ENCODE measurements at places on chromosomes 3 and 15. TPM values are rescaled to one million over a fixed set of nuclear protein-coding genes. Genes with fewer than 3 reads are reported as not detected.
A peak's percentile ranks its signal among the peaks of the same experiment; 100 is the strongest.

GRCh38 chr3:17292556-17292955 lies 407.8 kb downstream of the PLCL2 start:
- DNase-seq: no peak
- H3K36me3 ChIP-seq: no peaks in the 10 kb centered on the region
- H3K4me1 ChIP-seq: no peaks in the 10 kb centered on the region
- no peaks in the 10 kb centered on the region for H3K27me3 ChIP-seq

Gene SLC28A1
- total RNA-seq: not detected

Gene GRK7
- 0.98 TPM for total RNA-seq

Gene HERC2
- total RNA-seq: 45.2 TPM

Gene DUOXA2
- 1.5 TPM for total RNA-seq

DNA sequence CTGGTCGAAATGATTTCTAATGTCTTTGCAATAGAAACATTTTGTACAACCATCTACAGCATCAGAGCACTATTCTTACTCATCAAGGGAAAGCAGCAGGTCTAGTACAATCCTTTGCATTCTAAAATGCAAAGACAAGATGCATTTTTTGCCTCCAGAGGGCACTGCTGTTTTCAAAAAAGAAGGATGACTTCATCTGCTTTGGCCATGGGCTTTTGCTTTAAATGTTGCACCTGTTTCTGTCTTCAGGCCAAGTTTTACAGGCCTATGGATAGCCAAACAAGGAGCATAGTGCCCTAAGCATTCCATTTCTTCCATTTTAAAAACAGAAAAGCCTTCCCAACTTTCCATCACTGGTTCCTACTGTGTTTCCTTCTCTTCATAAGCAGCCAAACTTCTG lies 3.4 kb downstream of the PARP9 start:
- H3K36me3 ChIP-seq: peaks cover 18% of the 10 kb centered on the region
- no peak overlapping the region for H3K4me3 ChIP-seq
- no peak overlapping the region for H3K27ac ChIP-seq

DNA sequence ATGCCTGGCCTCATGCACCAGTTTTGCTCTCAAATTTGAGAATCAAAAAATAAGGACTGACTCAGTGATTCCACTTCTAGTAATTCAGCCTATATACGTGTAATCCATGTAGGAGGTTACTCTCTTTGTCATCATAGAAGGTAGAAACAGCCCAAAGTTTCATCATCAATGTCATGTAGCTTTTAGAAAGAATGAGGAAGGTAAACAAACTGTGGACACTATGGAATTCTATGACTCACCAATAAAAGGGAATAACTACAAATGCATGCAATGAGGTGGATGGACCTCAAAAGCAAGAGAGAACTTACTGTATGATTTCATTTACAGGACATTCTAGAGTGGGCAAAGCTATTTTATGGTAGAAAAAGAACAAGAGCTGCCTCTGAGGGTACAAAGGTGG lies 93.2 kb upstream of the LRIG1 start:
- no peaks in the 10 kb centered on the region for H3K27me3 ChIP-seq
- H3K4me3 ChIP-seq: no peak overlapping the region
- H3K4me1 ChIP-seq: no peaks in the 10 kb centered on the region
- H3K27ac ChIP-seq: no peak overlapping the region
- no peak for DNase-seq

- H3K4me1 ChIP-seq: no peaks in the 10 kb centered on the region
- DNase-seq: no peak
- H3K27ac ChIP-seq: no peak overlapping the region
- H3K27me3 ChIP-seq: no peaks in the 10 kb centered on the region
- no peaks in the 10 kb centered on the region for H3K36me3 ChIP-seq
Observed at GRCh38 chr3:70276901-70277300, 35.5 kb downstream of the MDFIC2 start.

Gene AP3B2
- 3.7 TPM for total RNA-seq

Gene GP5
- not detected for total RNA-seq

GRCh38 chr15:76340198-76340802 lies 3.7 kb downstream of the ISL2 start:
- H3K27me3 ChIP-seq: peaks cover 9% of the 10 kb centered on the region
- no peak for DNase-seq
- no peaks in the 10 kb centered on the region for H3K36me3 ChIP-seq
- H3K27ac ChIP-seq: peak overlapping the region; percentile 59

Gene TPRG1
- total RNA-seq: 21.6 TPM

Gene C3orf49
- total RNA-seq: not detected

GRCh38 chr3:170953736-170954135 lies 45.3 kb upstream of the EIF5A2 start:
- no peaks in the 10 kb centered on the region for H3K27me3 ChIP-seq
- no peaks in the 10 kb centered on the region for H3K4me1 ChIP-seq
- no peak overlapping the region for H3K27ac ChIP-seq

Gene MEGF11
- total RNA-seq: 0.25 TPM

Gene RIOX2
- total RNA-seq: 33.4 TPM

Gene CILP
- 129 TPM for total RNA-seq

- no peak overlapping the region for H3K4me3 ChIP-seq
- no peak for DNase-seq
- no peaks in the 10 kb centered on the region for H3K27me3 ChIP-seq
Observed at GRCh38 chr3:197518881-197519421, 36.8 kb downstream of the BDH1 start.

DNA sequence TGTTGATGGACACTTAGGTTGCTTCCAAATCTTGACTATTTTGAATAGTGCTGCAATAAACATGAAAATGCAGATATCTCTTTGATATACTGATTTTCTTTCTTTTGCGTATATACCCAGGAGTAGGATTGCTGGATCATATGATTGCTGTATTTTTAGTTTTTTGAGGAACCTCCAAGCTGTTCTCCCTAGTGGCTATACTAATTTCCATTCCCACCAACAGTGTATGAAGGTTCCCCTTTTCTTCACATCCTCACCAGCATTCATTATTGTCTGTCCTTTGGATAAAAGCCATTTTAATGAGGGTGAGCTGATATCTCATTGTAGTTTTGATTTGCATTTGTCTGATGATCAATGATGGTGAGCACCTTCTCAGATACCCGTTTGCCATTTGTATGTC lies 12.5 kb downstream of the PATL2 start:
- no peak for DNase-seq
- H3K27ac ChIP-seq: no peak overlapping the region
- no peaks in the 10 kb centered on the region for H3K36me3 ChIP-seq
- no peak overlapping the region for H3K4me3 ChIP-seq
- H3K27me3 ChIP-seq: no peaks in the 10 kb centered on the region

DNA sequence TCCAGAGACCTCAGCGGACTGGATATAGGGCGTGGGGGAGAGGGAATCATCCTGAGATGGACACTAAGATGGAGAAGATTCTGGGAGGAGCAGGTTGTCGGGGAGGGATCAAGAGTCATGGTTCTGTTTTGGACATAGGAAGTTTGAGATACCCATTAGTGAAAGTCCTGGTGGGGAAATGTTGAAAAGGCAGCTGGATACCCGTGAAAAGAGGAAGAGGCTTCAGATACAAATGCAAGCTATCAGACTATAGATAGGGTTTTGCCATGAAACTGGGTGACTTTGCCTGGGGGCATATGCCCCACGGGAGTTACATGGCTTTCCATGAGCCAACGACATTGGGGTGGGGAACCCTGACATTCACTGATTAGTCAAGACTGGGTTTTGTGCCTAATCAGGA lies 1.1 kb upstream of the GPR62 start:
- no peaks in the 10 kb centered on the region for H3K27me3 ChIP-seq
- no peak for DNase-seq
- no peak overlapping the region for H3K27ac ChIP-seq
- no peak overlapping the region for H3K4me3 ChIP-seq
- peaks cover 15% of the 10 kb centered on the region for H3K4me1 ChIP-seq

Gene C3orf70
- 5.6 TPM for total RNA-seq

Gene TERC
- total RNA-seq: 204 TPM

Gene ACVR2B
- total RNA-seq: 3.7 TPM

Gene SLC22A13
- not detected for total RNA-seq

- H3K27ac ChIP-seq: no peak overlapping the region
- H3K27me3 ChIP-seq: no peaks in the 10 kb centered on the region
- DNase-seq: no peak
- H3K4me1 ChIP-seq: no peaks in the 10 kb centered on the region
- H3K4me3 ChIP-seq: no peak overlapping the region
Observed at GRCh38 chr3:97940034-97940433, 32.2 kb downstream of the RIOX2 start.

DNA sequence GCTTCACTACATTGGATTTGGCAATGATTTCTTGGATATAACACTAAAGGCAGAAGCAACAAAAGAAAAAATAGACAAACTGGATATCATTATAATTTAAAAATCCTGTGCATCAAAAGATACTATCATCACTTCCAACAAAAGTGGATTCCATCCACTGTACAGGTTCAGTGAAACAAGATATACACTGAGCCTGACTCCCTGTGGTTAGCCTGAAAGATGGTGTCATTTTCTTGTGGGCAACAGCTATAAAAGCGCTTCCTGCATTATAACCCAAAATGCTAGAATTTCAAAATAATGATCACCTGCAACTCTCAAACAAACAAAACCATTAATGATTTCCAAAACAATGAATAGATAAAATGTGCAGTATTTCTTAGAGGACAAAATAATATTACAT lies 39.6 kb upstream of the TBC1D23 start:
- H3K27me3 ChIP-seq: no peaks in the 10 kb centered on the region
- no peaks in the 10 kb centered on the region for H3K4me1 ChIP-seq
- no peaks in the 10 kb centered on the region for H3K36me3 ChIP-seq

Measured in vagina (tissue), 2 donors.